ENCODE measurements at places on chromosomes 3 and 15.

- no peak overlapping the region for H3K4me3 ChIP-seq
- H3K4me1 ChIP-seq: no peaks in the 10 kb centered on the region
Observed at GRCh38 chr3:191987831-191988350, 526.9 kb downstream of the PYDC2 start.

DNA sequence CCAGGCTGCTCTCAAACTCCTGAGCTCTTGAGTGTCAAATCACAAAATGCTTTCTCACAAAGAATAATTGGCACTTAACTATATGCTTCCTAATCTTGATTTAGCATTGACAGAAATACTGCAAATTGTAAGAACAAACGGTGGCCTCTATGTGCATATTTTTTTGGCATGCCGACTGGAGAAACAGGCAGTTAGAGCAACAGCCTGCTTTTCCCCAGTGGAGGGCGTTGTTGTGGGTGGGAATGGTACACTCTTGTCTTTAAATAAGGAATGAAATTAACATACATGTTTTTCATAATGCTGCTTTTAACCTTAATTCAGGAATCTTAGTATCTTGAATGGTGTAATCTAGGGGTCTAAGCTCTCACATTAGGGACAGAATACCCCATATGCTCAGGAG, 31.1 kb upstream of the SV2B start:
- H3K4me3 ChIP-seq: no peak overlapping the region
- no peak for DNase-seq
- no peaks in the 10 kb centered on the region for H3K27me3 ChIP-seq
- no peaks in the 10 kb centered on the region for H3K36me3 ChIP-seq
- no peaks in the 10 kb centered on the region for H3K4me1 ChIP-seq

DNA sequence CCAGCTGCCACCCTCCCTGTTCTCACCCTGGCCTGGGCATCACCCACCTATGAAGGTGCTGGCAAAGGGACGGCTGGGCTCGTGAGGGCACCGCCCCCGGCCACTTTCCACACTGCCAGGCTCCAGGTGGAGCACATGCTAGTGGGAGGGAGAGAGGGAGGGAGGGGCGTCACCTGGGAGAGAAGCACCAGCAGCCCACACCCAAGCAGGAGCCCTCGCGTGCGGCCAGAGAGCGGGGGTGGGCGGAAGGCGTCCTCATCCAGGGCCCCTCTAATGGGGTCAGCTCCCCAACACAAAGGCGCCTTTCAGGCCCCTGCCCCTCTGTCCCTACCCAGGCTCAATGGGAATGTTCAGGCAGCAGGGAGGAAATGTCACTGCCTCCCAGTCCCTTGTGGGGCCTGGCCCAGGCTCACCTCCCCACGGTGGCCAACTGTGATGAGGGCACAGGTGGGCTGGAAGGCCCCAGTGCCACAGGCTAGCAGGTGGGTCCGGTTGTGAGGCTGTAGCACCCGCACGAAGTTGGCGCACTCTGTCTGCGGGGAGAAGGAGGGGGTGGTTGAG, 3.1 kb downstream of the SEMA3G start:
- no peak overlapping the region for H3K27ac ChIP-seq
- DNase-seq: no peak
- peaks cover 5% of the 10 kb centered on the region for H3K4me1 ChIP-seq
- no peaks in the 10 kb centered on the region for H3K27me3 ChIP-seq
- no peak overlapping the region for H3K4me3 ChIP-seq
- no peaks in the 10 kb centered on the region for H3K36me3 ChIP-seq

GRCh38 chr3:12478326-12478725, 6.0 kb upstream of the TSEN2 start:
- DNase-seq: no peak
- H3K27ac ChIP-seq: no peak overlapping the region
- H3K4me3 ChIP-seq: no peak overlapping the region
- peaks cover 6% of the 10 kb centered on the region for H3K4me1 ChIP-seq
- H3K27me3 ChIP-seq: no peaks in the 10 kb centered on the region
- no peaks in the 10 kb centered on the region for H3K36me3 ChIP-seq

- peaks cover 6% of the 10 kb centered on the region for H3K4me1 ChIP-seq
- H3K36me3 ChIP-seq: no peaks in the 10 kb centered on the region
- H3K4me3 ChIP-seq: no peak overlapping the region
- peak overlapping the region; percentile 38 for H3K27ac ChIP-seq
- no peaks in the 10 kb centered on the region for H3K27me3 ChIP-seq
Observed at GRCh38 chr15:55277116-55277564, 12.5 kb downstream of the RAB27A start.

- no peaks in the 10 kb centered on the region for H3K27me3 ChIP-seq
- DNase-seq: no peak
- no peaks in the 10 kb centered on the region for H3K36me3 ChIP-seq
- H3K4me3 ChIP-seq: no peak overlapping the region
- no peak overlapping the region for H3K27ac ChIP-seq
Observed at GRCh38 chr15:90154861-90155626, 46.1 kb upstream of the SEMA4B start.

GRCh38 chr15:96123630-96124187, 206.8 kb upstream of the NR2F2 start:
- H3K4me1 ChIP-seq: no peaks in the 10 kb centered on the region
- H3K27me3 ChIP-seq: no peaks in the 10 kb centered on the region
- no peak overlapping the region for H3K27ac ChIP-seq
- DNase-seq: no peak
- H3K36me3 ChIP-seq: no peaks in the 10 kb centered on the region
- H3K4me3 ChIP-seq: no peak overlapping the region

- H3K4me3 ChIP-seq: no peak overlapping the region
- no peak overlapping the region for H3K27ac ChIP-seq
- H3K36me3 ChIP-seq: no peaks in the 10 kb centered on the region
- no peaks in the 10 kb centered on the region for H3K27me3 ChIP-seq
- no peak for DNase-seq
Observed at GRCh38 chr3:190502946-190503345, 10.9 kb upstream of the IL1RAP start.

DNA sequence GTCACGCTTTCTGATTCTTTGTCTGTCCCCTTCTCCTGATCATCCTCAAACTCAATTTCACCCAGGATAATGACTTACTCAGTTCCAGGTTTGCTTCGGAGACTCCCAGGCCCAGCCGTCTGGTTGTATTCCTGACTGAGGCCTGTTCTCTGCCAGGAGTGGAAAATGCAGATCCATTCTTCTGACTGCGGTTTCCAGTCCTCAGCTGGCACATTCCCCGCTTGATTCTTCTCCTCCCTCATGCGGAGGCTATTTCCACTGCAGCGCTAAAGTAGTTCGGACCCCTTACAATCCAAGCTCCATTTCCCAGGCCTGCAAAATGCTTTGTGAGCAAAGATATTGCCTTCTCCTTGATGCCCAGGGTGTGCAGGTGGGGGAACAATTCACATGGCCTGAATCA, 47.2 kb upstream of the GALNT15 start:
- no peak for DNase-seq
- H3K27ac ChIP-seq: no peak overlapping the region
- no peaks in the 10 kb centered on the region for H3K36me3 ChIP-seq
- peaks cover 4% of the 10 kb centered on the region for H3K4me1 ChIP-seq

- no peaks in the 10 kb centered on the region for H3K27me3 ChIP-seq
- H3K36me3 ChIP-seq: peaks cover 40% of the 10 kb centered on the region
- H3K4me1 ChIP-seq: no peaks in the 10 kb centered on the region
- no peak overlapping the region for H3K27ac ChIP-seq
Observed at GRCh38 chr3:183754052-183754451, 56.5 kb downstream of the YEATS2 start.

DNA sequence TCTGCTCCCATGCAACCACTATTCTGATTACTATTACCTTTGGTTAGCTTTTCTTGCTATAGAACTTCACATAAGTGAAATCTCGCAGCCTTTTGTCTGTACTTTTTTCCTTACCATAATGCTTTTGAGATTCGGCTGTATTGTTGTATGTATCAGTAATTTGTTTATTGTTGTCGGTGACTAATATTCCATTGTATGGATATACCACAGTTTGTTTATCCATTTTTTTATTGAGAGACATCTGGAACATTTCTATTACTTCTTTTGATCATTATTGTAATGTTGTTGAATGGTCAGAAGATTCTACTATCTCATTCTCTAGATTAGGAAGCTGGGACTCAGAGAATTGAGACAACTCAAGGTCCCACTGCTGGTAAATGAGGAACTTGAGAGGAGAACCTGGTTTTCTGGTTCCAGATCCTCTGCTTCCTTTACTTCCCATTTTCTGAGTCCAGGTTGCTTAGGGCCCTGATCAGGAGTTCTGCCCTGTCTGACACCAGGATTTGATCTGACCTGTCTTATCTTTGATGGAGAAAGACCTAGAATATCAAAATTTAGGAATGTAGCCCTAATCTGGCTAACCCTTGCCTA, 18.2 kb upstream of the SPTSSB start:
- no peaks in the 10 kb centered on the region for H3K4me1 ChIP-seq
- H3K36me3 ChIP-seq: no peaks in the 10 kb centered on the region
- no peak for DNase-seq
- H3K4me3 ChIP-seq: no peak overlapping the region
- no peak overlapping the region for H3K27ac ChIP-seq
- no peaks in the 10 kb centered on the region for H3K27me3 ChIP-seq

DNA sequence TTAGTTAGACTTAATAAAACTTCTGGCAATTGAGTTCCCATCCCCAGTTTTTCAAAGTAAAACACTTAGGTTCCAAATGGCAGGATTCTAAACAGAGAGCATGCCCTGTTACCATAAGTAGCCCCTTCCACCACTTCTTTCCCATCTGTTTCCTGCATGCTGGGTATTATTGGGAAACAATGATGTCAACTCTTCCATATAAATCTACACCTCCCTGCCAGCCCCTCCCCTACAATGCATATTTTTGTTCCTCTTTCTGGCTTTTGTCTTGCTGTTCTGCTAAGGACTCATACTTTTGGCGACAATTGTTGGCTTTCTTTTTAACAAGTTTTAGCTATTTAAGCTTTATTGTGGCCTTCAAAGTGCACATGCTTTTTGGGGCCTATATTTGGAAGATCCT, 11.1 kb downstream of the ARHGAP31 start:
- DNase-seq: no peak

DNA sequence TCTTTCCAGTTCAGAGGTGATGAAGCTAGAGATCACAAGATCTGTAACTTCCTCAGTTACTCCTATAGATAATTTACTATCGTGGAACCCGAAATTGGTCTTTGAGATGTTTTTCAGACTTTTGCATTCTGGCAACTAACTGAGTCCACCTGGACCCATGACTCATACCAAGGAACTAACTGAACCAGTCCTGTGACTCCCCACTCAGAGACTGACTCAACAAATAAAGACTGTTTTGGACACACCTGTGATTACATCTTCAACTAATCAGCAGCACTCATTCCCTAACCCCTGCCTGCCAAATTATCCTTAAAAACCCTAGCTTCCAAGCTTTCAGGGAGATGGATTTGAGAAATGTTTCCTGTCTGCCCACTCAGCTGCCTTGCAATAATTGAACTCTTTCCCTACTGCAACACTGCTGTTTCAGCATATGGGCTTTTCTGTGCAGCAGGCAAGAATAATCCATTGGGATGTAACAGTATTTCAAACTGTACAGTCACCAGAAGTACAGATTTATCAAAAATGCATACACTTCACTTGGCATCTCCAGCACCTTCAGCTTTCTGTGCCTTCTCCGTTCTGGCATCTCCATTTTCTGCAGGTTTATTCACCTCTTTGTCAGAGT, 57.7 kb downstream of the GATM start:
- no peaks in the 10 kb centered on the region for H3K4me1 ChIP-seq
- no peak overlapping the region for H3K27ac ChIP-seq
- DNase-seq: no peak
- no peaks in the 10 kb centered on the region for H3K27me3 ChIP-seq
- H3K4me3 ChIP-seq: no peak overlapping the region

- no peak for DNase-seq
- H3K36me3 ChIP-seq: no peaks in the 10 kb centered on the region
- H3K4me3 ChIP-seq: no peak overlapping the region
- no peak overlapping the region for H3K27ac ChIP-seq
- H3K4me1 ChIP-seq: no peaks in the 10 kb centered on the region
Observed at GRCh38 chr3:172550347-172550943, 27.2 kb upstream of the TNFSF10 start.

GRCh38 chr15:75007216-75007615, 11.9 kb downstream of the SCAMP5 start:
- H3K4me3 ChIP-seq: no peak overlapping the region
- H3K36me3 ChIP-seq: no peaks in the 10 kb centered on the region
- H3K4me1 ChIP-seq: no peaks in the 10 kb centered on the region
- no peak for DNase-seq

GRCh38 chr3:16885593-16886302, 993 bp downstream of the PLCL2 start:
- H3K4me1 ChIP-seq: peaks cover 20% of the 10 kb centered on the region
- no peaks in the 10 kb centered on the region for H3K36me3 ChIP-seq
- H3K4me3 ChIP-seq: peak overlapping the region; percentile 84
- DNase-seq: no peak

DNA sequence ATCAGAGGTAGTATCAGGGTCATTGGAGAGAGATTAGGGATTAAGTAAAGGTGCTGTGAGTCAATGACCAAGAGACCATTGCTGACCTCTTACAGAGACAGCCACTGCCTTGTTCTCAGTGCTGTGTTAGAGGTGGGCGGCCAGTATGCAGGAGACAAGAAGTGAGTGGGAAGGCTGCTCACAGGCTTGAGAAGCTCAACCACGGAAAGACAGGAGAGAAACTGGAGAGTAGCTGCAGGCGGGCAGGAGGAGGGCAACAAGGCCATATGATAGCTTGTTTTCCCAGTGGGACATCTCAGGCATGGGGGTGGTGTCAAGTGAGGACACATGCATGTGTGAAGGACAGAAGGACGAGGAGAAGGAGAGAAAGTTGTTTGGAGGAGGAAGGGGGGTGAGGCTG, 237.3 kb downstream of the PDCD6IP start:
- no peak overlapping the region for H3K27ac ChIP-seq
- DNase-seq: no peak
- H3K27me3 ChIP-seq: no peaks in the 10 kb centered on the region
- H3K4me3 ChIP-seq: no peak overlapping the region
- H3K4me1 ChIP-seq: no peaks in the 10 kb centered on the region

GRCh38 chr3:37171144-37171543, 3.2 kb downstream of the LRRFIP2 start:
- peaks cover 23% of the 10 kb centered on the region for H3K4me1 ChIP-seq
- peak overlapping the region; percentile 62 for H3K27ac ChIP-seq
- H3K27me3 ChIP-seq: no peaks in the 10 kb centered on the region
- peak; percentile 67 for DNase-seq
- H3K36me3 ChIP-seq: peaks cover 11% of the 10 kb centered on the region
- H3K4me3 ChIP-seq: peak overlapping the region; percentile 6

DNA sequence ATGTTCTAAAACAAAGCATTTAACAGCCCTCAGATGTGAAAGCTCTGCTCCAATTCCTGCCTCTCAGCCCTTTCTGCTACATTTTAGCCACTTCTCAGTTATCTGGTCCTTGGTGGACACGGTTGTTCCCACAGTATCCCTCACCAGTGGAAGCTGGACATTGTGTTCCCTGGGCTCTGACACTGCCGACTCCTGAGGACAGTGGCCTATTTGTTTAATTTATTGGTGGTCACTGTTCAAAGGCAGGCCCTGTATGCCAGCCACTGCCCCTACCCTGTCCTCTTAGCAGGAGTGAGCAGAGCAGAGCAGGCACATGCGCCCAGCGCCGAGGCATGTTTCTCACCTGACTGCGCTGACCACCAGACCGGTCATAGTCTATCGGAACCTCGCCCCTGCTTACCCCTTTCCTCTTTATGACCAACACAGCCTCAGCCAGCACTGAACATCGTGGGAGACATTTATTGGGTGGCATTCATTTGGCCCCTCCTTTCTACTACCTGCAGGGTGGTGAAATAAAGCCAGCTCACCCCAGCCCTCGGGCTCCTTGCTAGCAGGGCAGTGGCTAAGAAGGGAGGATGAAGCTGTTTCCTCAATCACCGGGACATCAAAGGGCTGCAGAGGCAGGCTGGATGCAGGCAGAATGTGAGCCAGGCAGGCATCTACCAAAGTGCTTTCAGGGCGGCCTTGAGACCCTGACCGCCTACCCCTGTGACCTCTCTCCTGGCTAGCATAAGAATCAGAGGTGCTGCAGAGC, 54.3 kb upstream of the HACD2 start:
- DNase-seq: no peak
- H3K27ac ChIP-seq: peak overlapping the region; percentile 68
- peaks cover 67% of the 10 kb centered on the region for H3K36me3 ChIP-seq
- H3K4me1 ChIP-seq: peaks cover 33% of the 10 kb centered on the region
